ENCODE measurements at places on chromosomes 11 and 22.

DNA sequence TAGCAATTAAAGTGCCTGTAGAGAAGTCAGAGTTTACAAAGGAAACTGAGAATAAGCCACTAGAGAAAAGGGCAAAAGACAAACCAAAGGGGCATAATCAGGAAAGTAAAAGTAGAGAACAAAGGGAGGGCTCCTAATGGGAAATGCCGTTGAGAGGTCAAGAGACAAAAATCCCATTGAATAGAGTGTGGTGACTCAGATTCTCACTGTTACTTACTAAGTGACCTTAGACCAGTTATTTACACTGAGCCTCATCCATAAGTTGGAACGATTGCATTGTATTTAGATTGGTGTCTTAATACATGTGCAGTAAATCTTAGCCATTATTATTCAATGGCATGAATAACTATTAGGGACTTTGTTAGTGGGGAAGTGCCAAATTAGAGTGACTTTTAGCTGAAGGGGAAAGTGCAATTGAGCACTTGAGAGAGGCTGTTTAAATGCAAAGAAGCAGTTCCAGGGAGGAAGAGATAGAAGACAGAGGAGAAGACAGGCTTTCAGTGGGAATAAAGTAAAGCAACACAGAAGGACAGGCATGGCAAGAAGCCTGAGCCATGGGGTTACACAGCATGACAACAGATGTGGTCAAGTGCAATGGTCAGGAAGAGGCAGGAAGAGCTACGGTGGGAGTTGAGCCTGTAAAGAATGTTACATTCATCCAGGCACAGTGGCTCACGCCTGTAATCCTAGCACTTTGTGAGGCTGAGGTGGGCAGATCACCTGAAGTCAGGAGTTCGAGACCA, 82.6 kb downstream of the UBASH3B start:
- DNase-seq, result no peak

DNA sequence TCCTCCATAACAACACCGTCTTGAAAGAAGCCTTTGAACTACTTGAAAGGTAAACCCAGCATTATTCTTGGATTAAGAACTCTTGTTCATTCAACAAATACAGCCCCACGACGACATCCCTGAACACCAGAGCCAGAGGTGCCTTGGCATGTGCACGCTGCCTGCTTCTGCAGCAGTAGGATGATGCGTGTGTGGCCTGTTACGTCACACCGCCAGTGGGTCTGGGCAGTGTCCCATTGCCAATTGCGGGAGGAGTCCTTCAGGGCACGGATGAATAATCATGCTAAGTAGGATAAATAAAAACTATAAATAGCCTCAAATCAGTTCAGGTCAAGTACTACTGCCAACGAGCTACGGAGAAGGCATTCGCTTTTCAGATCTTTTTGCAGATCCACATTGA, 380.5 kb downstream of the SHANK2 start:
- DNase-seq, result no peak

DNA sequence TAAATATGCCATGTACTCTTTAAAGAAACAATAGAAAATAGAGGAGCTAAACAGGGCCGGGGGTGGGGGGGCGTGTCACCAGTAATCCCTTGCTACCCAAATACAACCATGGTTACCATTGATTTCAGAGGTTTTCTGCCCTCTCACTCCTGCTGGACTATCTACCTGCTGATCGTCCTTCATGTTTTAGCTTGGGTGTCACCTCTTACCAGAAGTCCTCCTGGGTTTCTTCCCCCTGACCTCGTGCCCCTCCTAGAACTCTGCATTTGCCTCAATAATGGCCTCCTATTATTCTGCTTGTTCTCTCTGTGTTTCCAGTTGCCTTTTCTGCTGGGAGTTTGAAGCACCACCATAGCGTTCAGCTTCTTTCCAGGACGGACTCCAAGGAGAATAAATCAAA, 9.4 kb upstream of the PVALB start:
- DNase-seq, result no peak

DNA sequence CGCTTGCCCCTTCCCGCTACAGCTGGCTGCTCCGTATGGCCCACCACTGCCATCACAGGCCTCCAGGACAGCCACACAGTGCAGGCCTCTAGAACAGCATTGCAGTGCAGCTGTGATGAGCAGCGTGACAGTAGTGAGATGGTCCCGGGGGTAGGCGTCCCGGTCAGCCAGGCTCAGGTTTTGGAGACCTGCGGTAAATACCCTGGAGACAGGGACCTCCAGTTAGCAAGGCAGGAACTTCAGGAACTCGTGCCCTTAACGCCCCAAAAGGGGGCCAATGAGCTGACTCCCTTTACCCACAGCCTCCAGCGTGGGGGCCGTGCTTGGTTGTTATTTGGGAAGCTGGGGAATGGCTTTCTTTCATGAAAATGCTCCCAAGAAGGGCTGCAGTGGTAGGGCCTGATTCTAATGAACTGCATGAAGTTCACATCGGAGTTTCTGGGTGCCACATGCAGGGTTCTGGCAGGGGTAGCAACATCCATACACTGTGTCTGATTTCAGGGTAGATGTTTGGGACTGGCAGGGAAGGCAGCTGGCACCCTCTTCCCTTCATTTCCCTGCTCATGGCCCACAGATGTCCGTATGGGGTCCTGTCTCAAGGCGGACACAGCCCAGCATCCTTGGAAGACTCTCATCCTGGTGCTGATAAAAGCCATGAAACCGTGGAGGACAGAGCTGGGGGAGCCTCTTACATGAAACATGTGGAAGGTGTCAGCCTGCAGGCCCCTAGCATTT, 440.5 kb downstream of the TBC1D22A start:
- DNase-seq, result no peak

GRCh38 chr11:41431784-41432183, 27.7 kb downstream of the LRRC4C start:
- no peak for DNase-seq

DNA sequence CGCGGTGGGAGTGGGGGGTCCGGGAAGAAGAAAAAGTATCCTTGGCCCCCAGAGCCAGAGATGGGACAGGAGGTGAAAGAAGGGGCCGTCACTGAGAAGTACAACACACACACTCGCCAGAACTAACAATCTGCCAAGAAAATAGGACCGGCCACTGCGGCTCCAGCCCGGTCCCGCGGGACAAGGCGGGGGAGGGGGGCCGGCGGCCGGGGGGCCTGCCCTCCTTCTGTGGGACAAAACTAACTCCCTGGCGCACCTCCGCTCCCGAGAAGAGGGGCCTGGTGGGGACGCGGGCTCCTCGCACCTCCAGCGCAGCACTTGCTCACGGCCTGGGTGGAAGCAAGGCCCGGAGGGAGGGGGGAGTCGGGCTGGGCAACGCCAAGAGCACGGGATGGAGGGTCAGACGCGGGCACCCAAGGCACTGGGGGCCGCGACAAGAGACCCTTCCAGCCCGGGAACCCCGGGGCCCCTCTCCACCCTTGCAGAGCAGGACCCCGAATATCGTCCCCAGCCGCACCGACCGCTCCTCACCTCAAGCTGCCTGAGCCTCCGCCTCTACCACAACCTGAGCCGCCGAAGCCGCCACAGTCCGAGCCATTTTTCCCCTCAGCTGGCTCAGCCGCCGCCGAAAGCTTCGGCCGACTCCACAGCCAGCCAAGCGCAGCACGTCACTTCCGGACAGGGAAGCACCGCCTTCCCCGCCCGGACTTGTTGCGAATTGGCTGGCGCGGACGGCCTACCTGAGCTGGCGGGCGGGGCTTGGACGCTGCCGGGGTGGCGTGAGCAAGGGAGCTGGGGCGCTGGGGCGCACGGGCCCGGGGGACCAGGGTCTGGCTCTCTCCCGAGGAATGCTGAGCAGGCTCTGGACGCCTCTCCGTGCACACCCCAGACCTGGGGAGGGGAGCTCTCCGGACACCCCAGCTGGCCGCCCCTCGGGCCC, at the start of gene PIK3C2A:
Gene PIK3C2A, minus strand, starts transcription at position 670 of the 940 bp plus-strand sequence. CDS start 38,245 bp downstream, outside the sequence.
- DNase-seq, result peak; percentile 93

GRCh38 chr11:97398246-97398645, 1008.4 kb downstream of the JRKL start:
- DNase-seq, result no peak

- DNase-seq, result no peak
Observed at GRCh38 chr11:123976770-123977560, 616 bp downstream of the OR10S1 start.

- DNase-seq, result no peak
Observed at GRCh38 chr11:87719326-87720073, 455.7 kb downstream of the RAB38 start.

GRCh38 chr11:71240865-71241691, 11.3 kb downstream of the SHANK2 start:
- no peak for DNase-seq

- no peak for DNase-seq
Observed at GRCh38 chr11:122617297-122617696, 38.2 kb upstream of the UBASH3B start.

DNA sequence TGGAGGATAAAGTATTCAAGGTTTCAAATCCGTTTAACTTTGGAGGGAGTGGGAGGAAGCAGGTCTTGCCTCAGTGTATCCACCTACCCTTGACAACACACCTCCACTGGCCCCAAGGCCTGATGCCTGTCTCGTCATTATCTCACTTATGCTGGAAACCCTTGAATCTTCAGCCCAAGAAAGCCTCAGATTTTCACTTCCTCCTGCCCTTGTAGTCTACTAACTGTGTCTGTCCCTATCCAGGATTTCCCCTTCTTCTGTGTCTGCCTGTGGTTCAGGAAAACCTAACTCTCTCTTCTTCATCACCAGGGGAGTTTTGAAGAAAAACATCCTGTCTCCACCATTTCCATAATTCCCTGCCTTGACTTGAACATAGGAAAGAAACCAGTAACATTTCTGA, 56.1 kb downstream of the SYT9 start:
- DNase-seq, result no peak

GRCh38 chr11:35160246-35160824, 21.4 kb downstream of the CD44 start:
- no peak for DNase-seq

DNA sequence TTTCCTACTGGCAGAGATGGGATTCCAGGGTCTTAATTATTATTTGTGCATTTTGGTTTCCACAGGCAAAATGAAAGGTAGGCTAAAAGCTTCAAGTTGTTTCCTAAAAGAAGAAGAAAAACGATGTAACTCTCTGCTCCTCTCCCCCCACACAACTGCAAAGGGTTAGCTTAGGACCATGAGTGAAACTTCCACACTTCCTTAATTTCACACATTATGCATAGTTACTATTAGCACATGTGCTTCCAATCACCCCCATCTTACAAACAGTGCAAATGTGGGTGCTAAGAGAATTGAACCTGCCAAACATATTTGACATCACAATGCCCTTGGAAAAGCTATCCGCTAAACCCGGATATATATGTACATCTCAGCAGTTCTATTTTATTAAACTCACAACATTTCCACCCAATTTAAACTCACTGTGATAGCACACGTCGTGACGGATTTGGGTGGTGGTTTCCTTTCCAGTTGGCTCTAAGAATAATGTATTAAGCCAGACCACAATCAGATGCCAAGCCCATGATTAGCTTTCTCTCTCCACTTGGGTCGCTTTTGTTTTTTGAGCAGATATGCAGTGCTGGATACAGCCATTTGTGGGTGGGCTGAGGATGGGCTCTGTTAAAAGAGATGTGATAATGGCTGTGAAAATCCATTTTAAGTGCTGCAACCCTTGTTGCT, 245.0 kb upstream of the POU2AF2 start:
- no peak for DNase-seq

GRCh38 chr11:116509551-116509950, 263.2 kb downstream of the BUD13 start:
- no peak for DNase-seq

DNA sequence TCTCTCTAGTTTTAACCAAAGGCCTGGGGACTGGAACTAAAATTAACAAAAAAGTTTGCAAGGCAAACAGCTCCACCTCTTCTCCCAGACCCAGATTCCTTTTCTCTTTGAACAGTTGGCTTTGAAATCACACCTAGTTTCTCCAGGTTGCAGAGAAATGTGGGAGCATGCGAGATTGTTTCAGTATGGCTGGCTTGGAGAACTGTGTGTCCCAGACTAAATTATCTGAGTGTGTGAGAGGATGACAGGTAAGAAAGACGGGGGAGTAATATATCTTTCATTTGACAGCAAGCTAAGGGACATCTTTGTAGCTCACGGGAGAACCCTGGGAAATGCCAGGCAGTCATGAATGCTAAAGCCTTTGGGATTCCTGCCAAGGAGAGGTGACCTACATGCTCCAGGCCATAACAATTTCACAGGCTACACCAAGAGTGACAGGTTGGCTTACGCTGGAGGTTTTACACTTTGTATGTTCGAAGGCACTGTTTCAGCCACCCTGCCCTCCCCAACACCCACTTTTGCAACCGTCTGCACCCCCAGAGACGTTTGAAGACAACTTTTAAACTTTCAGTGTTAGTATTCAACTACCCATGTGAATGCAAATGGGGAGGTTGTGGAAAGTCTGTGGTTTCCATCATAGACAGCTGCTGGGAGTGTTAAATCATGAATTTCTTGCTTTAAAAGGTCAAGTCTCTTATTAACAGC, 109.3 kb upstream of the SNX19 start:
- no peak for DNase-seq

DNA sequence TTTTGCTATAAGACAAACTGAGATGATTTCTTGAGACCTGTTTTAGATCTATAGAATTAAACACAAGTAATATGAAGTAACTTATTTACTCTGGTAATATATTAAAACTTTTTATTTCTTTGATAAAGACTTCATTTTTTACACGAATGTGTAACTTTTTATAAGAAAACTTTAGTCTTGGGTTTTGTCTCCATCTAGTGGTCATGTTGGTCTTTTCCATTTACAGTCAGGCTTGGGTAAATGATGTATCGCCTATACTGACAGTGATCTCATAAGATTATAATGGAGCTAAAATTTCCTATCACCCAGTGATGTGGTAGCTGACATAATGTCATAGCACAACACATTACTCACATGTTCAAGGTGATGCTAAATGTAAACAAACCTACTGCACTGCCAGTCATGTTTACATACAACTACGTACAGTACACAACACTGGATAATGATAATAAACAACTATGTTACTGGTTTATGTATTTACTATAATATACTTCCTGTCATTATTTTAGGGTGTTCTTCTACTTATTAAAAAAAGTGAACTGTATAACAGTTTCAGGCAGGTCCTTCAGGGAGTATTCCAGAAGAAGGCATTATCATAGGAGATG, 7.5 kb upstream of the C11orf97 start:
- no peak for DNase-seq

DNA sequence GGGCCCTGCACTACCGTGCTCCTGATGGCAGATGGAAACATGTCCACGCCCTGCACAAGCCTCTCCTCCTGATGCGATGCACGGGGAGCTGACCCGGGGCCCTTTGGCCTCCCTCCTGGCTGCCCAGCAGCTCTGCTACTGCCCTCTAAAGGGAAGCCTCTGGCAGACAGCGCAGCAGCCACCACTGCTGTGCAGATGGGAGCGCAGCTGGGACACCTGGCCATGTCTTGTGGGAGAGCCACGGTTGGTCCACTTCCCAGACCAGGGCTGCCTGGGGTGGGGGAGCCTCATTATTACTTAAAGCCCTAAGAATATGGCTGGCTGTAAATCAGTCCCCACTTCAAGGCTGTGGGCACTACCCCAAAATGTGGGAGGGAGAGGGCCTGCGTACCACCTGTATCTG, 38.3 kb downstream of the TBX1 start:
- no peak for DNase-seq

DNA sequence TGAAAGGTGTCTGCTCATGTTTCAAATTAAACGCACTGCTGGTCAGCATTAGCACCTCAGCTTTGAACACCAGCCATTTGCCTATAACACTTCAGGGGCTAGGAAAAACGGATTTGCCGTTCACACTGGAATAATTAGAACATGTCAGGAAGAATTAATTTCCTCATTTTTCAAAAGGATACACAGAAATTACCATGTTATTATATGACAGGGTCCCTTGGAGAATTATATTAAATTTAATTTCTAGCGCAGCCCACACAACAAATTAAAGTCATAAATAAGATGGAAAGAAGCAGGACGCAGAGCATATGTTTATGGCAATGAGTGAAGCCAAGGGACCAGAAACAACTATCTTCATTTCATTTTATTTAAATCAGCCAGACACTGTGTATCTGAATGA, 83.8 kb upstream of the SOX6 start:
- DNase-seq, result no peak

All from stimulated activated CD8-positive, alpha-beta memory T cell treated with anti-CD3 and anti-CD28 coated beads, Interleukin-2, amount 100 ng/mL, for 48 hours (primary cell).